ENCODE measurements at places on chromosomes 13 and 19.

- H3K36me3 ChIP-seq: no peaks in the 10 kb centered on the region
- DNase-seq: no peak
- H3K4me3 ChIP-seq: no peak overlapping the region
- peaks cover 2% of the 10 kb centered on the region for H3K27me3 ChIP-seq
- no peak overlapping the region for H3K27ac ChIP-seq
Measured at GRCh38 chr13:35994131-35994966, 136.8 kb downstream of the DCLK1 start.

DNA sequence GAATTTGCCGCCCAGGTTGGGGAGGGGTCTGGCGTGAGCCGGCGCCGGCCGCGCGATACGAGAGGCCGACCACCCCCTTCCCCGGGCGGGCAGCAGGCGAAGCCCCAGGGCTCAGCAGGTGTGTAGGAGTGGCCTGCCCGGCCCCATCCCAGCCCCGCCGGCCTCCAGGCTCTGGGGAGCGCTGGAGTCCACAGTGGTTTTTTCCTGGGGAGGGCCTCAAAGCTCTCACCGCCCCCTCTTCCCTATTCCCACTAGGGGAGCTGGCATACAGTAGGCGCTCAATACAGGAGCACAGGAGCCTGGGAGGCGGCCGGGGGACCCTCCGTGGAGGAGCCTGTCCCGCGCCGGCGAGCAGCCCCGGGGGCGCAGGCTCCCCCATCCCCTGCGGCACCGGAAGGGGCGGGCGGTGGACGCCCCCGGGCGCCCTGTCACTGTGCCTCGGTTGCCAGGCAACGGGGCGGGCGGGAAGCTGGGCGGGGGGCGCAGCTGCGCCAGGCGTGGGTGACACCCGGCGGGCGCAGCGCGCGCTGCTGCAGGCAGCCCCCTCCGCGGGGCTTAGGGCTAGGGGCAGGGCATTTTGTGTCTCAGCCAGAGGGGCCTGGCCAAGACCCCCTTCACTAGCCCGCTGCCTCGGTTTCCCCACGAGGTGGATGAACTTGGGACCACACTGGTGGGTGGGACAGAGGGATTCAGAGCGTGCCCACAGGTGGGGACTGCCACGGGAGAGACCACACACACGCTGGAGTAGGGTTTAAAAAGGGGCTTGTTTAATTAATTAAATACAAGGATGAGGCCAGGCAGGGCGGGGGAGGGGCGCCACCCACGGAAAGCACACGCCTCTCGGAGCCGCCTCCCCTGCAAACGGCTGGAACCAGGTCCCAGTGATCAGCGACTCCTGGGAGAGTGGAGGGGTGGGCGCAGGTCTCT, 3.6 kb upstream of the REXO1 start:
- peak overlapping the region; percentile 71 for H3K27ac ChIP-seq
- H3K4me3 ChIP-seq: peak overlapping the region; percentile 72
- peak; percentile 80 for DNase-seq
- peaks cover 47% of the 10 kb centered on the region for H3K4me1 ChIP-seq

- no peaks in the 10 kb centered on the region for H3K27me3 ChIP-seq
- no peaks in the 10 kb centered on the region for H3K36me3 ChIP-seq
- no peaks in the 10 kb centered on the region for H3K4me1 ChIP-seq
- H3K4me3 ChIP-seq: no peak overlapping the region
- no peak overlapping the region for H3K27ac ChIP-seq
Measured at GRCh38 chr13:72586518-72586917, 140.9 kb downstream of the MZT1 start.

GRCh38 chr13:34513526-34513925, 428.5 kb upstream of the NBEA start:
- H3K36me3 ChIP-seq: no peaks in the 10 kb centered on the region
- no peak overlapping the region for H3K4me3 ChIP-seq
- no peaks in the 10 kb centered on the region for H3K27me3 ChIP-seq
- H3K4me1 ChIP-seq: no peaks in the 10 kb centered on the region
- DNase-seq: no peak

DNA sequence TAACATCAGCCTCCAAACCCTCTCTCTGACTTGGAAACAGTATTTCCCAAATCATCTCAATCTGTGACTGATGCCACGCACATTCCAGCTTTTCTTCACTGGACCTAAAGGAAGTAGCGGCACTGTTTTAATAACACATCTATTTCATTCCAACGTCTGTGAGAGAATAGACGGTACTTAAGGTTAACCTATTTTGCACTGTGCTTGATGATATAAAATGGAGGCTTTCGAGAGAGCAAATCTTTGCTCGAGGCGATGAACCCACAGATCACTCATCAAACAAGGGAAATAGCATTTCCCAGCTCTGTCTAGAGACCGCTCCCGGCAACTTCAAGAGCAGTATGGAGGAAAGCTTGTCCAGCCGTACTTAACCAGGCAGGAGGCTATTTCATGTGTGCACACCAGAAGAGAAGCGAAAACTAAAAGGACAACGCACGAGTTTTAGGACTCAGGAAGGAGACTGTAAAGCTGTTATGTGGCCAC, 2.9 kb downstream of the UBL3 start:
- H3K4me3 ChIP-seq: peak overlapping the region; percentile 78
- no peaks in the 10 kb centered on the region for H3K4me1 ChIP-seq
